ENCODE measurements at places on chromosomes 7 and 10.

DNA sequence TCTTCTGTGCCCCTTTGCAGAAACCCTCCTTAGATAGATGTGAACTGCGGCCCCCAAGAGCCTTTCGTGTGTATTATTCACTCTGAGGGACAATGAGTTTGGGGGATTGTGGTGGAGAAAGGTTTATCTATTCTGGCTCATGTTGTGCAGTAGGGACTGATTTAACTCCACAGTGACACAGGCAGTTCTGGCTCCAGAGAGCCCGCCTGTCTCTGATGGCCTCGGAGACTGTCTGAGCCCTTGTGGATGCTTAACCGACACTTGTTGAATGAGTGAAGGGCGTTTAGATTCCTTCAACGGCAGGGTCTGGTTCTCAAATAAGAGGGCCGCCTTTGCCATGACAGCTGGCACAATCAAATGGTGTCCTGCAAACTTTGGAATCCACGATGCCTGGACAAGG, 5.8 kb downstream of the NPTX2 start:
- no peak for DNase-seq

DNA sequence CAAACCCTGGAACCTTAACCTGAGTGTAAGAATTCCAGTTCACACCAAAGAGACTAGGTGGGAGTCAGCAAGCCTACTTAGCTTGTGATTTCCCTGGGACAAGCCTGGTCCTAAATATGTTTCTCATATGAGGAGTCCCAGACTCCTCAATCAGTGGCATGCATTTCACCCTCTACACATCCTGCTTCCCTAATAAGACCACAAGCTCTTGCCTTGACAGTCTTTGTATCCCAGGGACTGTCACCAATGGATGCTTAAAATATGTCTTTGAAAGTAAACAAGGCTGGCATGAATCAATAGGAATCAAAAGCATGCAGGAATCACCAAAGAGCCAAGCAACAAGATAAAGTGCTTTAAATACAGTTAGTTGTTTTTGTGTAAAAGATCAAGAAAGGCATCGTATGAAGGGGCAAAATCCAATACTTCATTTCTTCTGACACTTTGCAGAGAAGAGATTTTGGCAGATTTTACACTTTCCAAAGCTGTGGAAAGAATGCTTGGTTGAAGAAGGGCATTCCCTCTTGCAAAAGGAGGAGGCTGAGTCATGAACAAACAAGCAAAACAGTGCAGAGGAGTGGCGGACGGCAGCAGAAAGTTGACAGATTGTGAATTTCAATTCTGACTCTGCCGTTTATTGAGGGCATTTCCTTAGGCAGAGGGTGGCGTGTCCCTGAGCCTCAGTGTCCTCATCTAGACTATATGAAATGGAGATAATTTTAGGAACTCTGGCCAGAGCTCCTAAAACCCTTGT, 8.5 kb upstream of the NFE2L3 start:
- DNase-seq, result no peak

- no peak for DNase-seq
Observed at GRCh38 chr7:11185179-11185815, 211.6 kb downstream of the PHF14 start.

DNA sequence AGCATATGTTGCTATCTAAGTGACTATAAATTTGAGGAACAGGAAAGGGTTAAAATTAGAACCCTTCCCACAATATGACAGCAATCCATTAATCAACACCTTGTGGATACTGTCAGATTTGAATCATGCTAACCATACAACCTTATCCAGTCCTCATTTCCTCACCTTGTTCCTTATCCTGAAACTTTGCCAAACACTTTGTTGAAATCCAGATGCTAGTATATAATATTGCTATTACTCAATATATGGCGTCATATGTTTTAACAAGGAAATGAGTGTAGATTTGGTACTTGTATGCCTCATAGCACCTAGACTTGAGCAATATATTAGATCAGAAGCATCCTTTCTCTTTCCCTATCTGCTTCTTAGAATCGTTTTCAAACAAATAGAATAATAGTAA, 66.3 kb upstream of the SLC25A13 start:
- DNase-seq, result no peak

- DNase-seq, result no peak
Observed at GRCh38 chr7:32881074-32881982, 10.2 kb downstream of the KBTBD2 start.

- peak; percentile 80 for DNase-seq
Observed at GRCh38 chr10:72254813-72255568, 18.7 kb upstream of the DDIT4 start.

GRCh38 chr7:144761493-144761892, 74.4 kb downstream of the TPK1 start:
- no peak for DNase-seq

- peak; percentile 78 for DNase-seq
Observed at GRCh38 chr10:98472196-98472595, 25.5 kb upstream of the HPS1 start.

- DNase-seq, result no peak
Observed at GRCh38 chr10:75398200-75398691, 3.3 kb downstream of the ZNF503 start.

GRCh38 chr10:48536916-48537890, 67.7 kb downstream of the ARHGAP22 start:
- DNase-seq, result no peak

DNA sequence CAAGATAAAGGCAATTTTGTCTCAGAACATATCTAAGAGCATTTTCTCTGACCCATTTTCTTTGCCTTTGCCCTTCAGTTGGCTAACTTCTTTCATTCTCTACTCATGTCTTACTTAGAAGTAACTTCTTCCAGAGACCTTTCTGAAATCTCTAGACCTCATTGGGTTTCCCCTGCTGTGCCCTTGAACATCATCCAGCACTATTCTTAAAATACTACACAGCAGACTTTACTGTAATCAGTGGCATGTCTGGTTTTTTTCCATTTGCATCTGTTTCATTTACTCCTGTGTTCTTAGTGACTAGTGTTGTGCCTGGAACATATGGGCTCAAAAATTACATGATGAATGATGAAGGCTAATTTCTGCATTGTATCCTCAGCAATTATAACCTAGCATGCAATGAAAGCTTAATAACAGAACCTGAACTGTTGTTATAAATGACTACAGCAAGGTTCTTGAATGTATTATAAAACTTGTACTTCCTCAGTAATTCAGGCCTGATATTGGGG, 301.9 kb downstream of the CDK14 start:
- no peak for DNase-seq

DNA sequence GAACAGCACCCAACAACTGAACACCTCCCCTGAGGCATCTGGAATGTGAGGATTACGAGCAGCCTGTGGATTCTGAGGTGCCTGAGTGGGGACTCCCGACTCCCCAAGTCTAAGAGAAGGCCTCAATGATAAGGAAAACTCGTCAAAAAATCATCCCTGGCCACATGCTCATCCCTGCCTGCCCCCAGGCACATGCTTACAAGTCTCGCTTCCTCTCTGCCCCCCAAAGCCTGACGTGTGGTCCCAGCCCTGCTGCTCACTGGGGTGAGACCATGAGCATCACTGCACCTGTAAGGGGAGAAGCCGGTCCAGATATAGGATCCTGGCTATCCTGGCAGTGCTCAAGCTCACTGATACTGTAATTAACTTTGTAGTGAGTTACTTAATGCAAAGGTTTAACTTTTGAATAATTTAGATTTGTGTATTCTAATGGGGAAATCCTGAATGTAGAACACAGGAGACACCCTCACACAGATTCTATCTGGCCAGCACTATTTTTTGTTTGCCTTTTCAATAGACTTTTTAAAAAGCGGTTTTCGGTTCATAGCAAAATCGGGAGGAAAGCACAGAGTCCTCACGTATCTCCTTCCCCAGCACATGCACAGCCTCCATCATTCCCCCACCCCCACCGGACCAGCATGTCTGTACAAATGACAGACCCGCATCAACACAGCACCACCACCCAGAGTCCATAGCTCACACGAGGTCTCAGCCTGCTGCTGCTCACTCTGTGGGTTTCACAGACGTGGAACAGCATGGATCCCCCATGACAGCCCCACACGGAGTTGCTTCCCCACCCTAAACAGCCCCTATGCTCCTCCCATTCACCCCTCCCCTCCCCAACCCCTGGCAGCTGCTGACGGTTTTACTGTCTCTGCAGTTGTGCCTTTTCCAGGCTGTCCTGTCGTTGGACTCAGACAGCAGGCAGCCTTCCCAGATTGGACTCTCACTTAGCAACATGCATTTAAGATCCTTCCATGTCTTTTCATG, 167.9 kb downstream of the DIP2C start:
- peak; percentile 54 for DNase-seq

DNA sequence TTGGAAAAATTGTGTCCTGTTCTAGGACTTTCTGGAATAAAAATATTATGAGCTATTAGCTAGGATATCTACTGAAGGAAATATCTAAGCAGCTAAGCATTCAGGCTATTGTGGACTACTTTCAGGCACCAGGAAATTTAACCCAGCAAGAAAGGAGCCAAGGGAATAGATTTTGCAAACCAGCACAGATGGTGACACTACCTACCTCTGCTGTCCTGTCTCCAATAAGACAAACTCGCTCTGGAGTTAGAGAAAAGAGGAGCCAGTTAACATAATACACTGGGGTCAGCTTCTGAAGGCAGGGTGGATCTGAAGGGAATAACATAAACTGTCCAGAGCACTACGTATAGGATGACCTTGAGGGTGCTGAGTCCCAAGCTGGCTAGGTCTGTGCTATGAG, 223.7 kb upstream of the PRSS58 start:
- DNase-seq, result peak; percentile 7

DNA sequence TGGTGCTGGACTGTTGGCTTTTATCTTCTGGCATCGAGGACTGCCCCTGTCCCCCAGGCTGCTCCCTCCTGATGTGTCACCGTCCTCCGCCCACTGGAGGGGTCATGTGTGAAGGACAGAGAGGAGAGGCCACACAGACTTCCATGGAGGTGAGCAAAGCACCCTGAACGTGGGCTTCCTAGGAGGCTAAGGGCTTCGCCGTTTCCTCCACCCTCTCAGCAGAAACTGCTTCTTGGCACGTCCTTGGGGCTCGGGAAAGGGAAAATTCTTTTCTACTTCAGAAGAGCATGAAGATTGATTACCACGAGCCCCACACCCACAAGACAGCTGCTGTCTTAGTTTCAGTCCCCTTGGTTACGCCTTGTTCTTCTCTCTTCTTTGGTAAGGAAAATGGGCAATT, 218.2 kb downstream of the CCDC3 start:
- DNase-seq, result no peak

- DNase-seq, result no peak
Observed at GRCh38 chr7:69782917-69783684, 184.8 kb downstream of the AUTS2 start.

DNA sequence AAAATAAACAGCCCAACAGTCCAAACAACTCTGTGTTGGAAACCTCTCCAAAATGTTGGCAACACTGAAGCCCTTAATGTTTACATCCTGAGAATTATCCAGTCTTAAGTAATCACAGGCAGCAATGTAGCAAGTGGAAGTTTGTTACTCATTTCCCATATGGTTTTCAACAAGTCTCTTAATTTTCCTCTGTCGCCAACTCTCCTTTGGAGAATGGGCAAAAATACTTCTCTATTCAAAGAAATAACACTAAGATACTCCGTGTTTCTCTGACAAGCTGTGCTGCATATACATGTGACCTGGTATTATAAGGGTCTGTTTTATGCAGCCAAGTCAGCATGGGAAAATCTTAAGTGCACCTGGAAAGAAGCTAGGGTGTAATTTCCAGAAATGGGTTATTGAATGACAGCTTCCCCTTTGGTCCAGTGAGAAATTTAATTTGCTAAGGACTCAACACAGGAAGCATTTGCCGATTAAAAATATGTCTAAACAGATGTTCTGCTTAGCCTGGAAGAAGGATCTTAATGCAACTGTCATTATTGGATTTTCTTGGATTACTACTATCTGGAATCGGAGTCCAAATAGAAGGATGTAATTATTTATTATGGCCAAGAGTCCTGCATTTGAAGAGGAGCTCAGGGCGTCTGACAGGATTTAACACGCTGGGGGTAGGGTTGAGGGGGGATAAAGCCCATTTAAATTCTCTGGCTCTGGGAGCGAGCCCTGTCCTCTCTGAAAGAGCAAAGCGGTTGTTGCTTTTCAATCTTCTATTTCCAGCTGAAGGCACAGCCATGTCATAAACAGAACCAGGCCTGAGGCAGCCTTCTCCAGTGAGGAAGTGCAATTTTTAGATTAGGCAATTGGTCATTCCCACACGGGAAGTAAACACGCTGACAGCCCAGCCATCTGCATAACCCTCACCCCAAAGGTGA, 73.1 kb downstream of the TLL2 start:
- DNase-seq, result no peak

GRCh38 chr7:34096198-34096651, 190.9 kb downstream of the BMPER start:
- no peak for DNase-seq

DNA sequence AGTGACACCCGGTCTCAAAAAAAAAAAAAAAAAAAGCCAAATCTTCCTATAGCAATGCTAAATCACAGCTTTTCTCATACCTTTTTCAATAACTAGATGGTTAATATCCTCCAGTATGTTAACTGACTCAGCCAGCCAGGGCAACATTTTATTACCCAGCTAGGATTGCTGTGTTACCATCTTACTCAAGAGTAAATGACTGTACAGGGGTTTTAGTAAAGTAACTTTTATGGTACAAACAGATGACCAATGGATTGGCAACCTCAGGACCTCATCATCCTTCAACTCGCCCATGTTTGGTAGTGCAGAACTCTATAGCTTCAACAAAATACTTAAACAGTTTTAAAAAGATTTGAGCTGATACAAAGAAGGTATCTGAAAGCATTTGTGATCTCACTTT, 59.5 kb downstream of the HBP1 start:
- DNase-seq, result no peak

DNA sequence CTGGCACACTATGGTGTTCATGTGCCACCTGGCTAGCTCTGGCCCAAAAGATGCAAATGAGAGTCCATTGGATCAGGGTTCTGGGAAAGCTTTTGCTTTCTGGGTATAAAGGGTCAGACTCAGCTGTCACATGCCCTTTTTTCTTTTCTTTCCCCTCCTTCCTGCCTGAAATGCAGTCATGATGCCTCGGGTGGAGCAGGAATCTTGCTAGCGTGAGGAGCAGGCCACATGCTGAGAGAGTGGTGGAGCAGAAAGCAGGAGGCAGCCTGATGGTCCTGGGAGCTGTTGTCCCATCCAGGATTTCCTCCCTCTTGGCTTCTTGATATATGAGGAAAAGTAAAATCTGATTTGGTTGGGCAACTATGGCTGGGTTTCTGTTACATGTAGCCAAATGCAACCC, 2.7 kb upstream of the LHPP start:
- no peak for DNase-seq

DNA sequence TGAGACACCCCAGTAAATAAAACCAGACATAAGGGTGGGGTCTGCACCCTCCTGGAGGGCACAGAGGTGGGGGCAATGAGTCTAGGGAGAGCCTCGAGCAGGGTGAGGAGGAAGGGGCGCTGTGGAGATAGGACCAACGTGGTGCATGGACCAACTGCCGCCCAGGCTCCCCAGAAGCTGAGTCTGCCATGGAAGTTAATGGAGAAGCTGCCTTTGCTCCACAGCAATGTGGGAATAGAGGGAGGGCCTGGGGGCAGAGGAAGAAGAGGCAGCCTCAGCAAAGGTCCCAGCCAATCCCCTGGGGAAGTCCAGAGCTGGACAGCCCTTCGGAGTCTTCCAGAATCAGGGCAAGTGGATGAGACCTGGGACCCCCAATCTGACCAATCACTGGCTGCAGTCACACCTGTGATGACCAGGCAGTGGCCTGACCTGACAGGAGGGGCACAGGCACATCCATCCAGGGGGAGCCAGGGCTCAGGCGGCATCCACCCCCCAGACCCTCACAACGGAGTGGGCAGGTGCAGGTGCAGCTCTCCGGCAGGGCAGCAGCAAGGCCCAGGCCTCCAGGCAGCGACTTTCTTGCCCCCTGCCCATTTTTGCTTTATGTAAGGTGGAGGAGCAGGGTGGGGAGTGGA, 242.2 kb upstream of the PPP2R2D start:
- DNase-seq, result no peak
